Kidney capillary endothelial cell (primary cell): ENCODE measurements at places on chromosomes 4 and X.

- DNase-seq, result peak; percentile 21
These were observed 132.2 kb upstream of the FAM47B start for GRCh38 chrX:34810364-34810763.

GRCh38 chrX:38371641-38372040 lies 19.2 kb downstream of the OTC start:
- no peak for DNase-seq

DNA sequence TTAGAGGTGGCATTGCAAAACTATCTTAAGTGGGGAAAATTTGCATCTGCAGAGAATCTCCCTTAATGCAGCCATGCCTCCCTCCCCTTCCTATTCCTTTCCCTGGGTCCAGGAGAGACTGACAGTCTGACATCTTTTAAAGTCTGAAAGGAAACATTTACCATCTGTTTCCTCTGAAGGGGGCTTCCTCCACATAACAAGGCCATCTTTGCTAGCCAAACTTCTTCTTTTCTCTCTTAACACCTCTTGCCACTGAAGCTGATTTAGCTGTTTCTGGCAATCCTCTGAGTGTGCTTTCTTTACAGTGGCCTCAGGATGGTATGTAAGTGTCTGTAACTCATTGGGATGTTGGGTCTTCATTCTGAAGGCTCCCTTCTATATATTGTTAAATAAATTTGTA lies 34.6 kb upstream of the AADAT start:
- DNase-seq, result no peak

DNA sequence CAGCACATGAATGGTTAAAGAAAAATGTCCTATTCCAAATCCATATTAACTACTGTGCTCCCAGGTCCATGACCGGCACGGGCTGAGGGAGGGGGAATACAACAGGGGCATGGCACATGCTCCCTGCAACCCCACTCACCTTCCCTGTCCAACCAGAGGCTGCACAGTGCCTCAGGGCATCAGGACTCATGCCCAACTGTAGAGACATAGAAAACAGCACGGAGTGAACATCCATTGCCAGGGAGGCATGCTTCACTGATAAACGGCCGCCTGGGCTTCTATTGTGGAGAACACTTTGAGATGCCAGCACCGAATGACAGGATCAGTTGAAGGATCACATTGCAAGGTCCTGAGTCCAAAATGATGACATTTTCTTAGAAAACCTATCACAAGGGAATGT lies 140.6 kb downstream of the STK32B start:
- DNase-seq, result no peak

GRCh38 chrX:98459669-98460068 lies 1576.0 kb downstream of the RPA4 start:
- no peak for DNase-seq

DNA sequence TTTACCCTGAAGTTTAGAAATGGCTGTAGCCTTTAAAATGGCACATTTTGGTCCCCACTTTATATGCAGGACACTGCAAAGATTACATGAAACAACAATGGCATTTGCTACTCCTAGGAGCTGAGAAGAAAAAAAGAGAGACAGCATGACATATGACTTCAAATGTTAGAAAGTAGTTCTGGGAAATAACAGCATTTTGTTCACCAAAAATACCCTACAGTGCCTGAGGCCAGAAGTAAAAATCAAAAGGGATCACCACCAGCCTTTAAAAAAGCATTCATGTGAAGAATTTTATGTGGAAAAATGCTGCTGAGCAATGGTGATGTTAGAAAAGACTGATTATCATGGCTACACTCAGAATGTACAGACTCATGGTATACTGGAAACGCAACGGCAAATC lies 110.0 kb downstream of the DTHD1 start:
- DNase-seq, result no peak

- no peak for DNase-seq
These were observed 103.6 kb downstream of the PRKX start for GRCh38 chrX:3609810-3610209.

DNA sequence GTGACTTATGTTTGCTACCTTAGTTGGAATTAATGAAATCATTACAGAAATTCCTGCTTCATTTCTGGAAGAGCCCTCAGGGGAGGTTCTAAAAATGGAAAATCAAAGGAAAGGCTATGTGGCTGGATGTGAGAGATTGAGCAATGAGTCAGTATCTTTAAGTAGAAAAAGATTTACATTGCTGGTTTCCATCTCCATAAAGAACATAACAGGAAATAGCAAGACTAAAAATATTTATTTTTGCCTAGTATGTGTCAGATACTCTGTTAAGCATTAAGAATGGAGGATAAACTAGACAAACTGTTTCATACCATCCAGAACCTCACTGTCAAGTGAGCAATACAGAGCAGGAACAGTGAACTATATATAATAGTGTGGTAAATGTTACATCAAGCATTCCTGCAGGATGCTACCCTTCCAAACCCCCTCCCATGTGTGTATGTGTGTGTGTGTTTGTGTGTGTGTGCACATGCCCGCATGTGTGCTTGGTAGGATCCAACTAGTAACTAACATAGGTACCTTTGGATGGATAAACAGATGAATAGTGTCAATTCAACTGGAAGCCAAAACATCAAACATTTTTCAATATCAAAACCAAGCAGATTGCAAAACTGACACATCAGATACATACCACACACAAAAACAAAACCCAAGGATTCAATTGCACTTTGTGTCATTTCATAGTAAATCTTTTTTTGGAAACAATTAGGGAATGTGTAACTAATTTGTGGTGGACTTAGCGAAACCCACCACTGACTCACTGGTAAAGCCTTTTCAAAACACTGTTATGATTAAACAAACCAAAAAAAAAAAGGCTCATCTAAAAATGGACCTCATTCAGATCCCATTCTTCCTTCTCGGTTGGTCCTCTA lies 223.4 kb downstream of the SHROOM3 start:
- DNase-seq, result peak; percentile 76

- no peak for DNase-seq
These were observed 65.3 kb downstream of the HPRT1 start for GRCh38 chrX:134525086-134525792.

DNA sequence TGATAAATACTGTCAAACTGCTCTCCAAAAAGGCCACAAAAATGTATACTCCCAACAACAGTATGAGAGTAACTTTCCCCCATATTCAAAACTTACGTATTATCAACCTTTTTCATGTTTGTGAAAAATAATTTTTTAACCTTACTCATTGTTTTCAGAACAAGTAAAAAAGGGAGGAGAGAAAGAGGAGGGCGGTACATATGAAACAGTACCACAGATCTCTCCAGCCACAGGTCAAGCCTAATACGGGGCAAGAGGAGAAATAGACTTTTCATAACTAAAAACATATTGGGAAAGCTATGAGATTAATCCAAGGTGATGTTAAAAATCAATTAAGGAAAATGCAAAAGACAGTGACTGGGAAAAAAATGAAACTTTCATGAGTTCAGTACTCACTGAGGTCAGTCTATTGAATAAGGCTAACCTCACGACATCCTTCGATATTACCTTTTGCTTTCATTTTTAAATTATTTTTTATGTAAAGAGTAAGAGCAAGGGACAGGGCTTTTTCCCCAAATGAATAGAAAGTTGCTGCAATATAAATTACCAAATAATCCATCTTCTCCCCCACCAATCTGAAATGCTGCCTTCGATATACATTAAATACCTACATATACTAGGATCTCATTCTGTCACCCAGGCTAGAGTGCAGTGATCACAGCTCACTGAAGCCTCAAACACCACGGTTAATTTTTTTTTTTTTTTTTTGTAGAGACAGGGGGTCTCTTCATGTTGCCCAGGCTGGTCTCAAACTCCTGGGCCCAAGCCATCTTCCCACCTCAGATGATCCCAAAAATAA lies 25.3 kb downstream of the FBXW7 start:
- DNase-seq, result no peak

DNA sequence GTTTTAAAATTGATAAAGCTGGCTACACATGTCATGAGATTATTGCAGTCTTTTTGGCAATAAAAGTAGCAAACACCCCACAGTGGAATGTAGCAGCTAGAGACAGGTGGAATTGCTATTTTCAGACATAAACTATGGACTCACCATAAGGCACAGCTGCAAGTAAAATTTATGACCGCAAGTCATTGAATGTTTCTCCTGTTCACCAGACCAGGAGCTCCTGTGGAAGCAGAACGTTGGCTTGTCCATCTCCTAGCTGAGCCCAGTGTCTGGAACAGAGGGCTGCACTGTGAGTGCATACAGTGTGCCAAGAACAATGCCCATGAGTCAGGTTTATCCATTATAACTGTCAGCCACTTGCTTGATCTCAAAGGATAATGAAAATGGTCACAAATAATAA lies 538.2 kb downstream of the INPP4B start:
- DNase-seq, result no peak
